Stomach (tissue), 19 donors: ENCODE measurements at places on chromosomes 5 and 9. TPM values are rescaled to one million over a fixed set of nuclear protein-coding genes. Genes with fewer than 3 reads are reported as not detected.

SPAAR gene
- polyA plus RNA-seq, result 0.68 TPM

SLC38A9 gene
- 4.9 TPM for polyA plus RNA-seq

CCNB1 gene
- polyA plus RNA-seq, result 34.4 TPM

CAMK4 gene
- 1.4 TPM for polyA plus RNA-seq

KIF20A gene
- polyA plus RNA-seq, result 7.3 TPM

ARSB gene
- polyA plus RNA-seq, result 1.8 TPM

GRM6 gene
- polyA plus RNA-seq, result not detected

IL4 gene
- polyA plus RNA-seq, result not detected

IL13 gene
- not detected for polyA plus RNA-seq

ZFP2 gene
- polyA plus RNA-seq, result 1.00 TPM

EDIL3 gene
- 8.1 TPM for polyA plus RNA-seq

EIF4E1B gene
- polyA plus RNA-seq, result not detected

SLC36A2 gene
- polyA plus RNA-seq, result not detected
